C1 segment of cervical spinal cord (tissue), 14 donors: ENCODE measurements at places on chromosomes 7 and 10.

DNA sequence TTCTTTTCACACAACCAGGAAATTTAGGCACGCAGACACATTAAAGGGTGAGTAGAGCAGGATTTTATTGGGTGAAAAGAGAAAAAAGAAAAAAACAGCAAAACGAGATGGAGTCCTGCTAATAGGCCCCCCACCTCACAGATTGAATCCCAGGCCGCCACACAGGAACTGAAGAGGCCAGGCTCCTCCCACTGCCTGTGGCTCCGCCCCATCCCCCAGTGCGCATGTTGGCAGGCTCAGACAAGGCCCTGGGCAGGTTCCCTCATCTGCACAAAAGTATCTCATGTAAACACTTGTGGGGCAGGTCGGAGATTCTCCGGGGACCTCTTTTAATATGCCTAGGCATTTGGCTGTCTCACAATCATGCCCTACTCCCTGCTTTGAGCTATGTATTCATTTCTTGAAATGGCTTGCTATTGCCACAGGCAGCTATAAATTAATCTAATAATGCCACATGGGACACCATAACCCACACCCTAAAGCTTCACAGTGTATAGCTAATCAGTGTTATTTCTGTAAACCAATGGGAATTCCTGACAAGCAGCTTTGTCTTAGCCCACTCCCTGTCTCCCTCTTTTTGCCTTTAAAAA lies 76.2 kb upstream of the KIF5B start:
- no peak for DNase-seq

DNA sequence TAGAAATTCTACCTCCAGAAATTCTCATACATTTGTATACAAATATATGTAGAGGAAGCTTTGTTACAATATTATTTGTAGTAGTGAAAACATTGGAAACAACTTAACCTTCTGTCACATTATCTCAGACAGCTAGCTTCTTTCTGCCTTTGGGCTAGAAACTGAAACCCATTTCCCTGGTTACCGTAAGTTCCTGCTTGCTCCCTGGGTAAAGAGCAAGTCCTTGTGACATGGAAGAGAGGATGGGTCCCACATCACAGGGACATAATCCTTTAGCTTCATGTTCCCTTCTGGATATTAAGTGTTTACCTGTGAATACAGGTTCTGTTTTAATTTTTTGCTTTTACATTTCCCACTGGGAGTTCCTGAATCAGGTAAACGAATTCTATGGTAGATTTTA lies 41.8 kb downstream of the KLHDC10 start:
- DNase-seq: no peak

DNA sequence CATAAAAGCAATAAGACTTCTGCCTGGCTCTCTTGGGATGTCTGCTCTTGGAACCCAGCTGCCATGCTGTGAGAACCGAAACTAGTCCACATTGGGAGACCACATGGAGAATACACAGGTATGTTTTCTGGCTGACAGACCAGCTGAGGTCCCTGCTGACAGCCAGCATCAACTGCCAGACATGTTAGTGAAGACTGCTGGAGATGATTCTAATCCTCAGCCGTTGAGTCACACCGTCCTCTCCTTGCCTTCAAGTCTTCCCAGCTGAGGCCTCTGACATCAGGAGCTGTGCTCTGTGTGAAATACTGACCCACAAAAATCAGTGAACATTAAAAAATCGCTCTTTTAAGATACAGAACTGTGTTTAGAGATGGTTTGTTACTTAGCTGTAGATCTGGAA lies 36.9 kb upstream of the AGR2 start:
- DNase-seq: no peak

- DNase-seq: no peak
These were observed 97.6 kb upstream of the GSDME start for GRCh38 chr7:24854866-24855265.

DNA sequence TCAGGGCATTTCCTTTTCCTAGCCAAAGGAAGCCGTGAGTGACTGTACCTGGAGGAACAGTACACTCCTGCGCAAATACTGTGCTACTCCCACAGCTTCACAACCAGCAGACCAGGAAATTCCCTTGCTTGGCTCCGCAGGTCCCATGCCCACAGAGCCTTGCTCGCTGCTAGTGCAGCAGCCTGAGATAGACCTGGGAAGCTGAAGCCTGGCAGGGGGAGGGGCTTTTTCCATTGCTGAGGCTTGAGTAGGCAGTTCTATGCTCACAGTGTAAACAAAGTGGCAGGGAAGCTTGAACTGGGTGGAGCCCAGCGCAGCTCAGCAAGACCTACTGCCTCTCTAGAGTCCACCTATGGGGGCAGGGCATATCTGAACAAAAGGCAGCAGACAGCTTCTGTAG lies 291.2 kb downstream of the HGF start:
- DNase-seq: no peak

GRCh38 chr10:96408201-96408600 lies 49.4 kb upstream of the OPALIN start:
- DNase-seq: no peak

DNA sequence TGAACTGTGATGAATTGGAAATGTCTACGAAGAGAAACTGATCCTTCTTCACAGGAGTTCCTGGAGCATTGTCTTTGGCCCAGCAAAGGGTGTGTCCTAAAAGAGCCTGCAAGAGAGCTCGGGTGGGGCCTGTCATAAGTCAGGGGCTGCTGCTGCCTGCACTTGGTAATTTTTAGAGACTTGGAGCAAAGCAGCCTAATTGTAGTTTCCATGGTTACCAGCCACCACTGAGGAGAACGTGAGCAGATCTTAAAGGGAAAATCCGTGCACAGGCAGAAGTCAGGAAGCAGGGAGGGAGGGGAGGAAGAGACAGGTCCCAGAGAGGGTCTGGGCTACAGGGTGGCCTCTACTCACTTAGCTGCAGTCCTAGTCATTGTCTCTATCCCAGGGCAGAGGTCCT lies 463.6 kb downstream of the PLXNA4 start:
- no peak for DNase-seq

DNA sequence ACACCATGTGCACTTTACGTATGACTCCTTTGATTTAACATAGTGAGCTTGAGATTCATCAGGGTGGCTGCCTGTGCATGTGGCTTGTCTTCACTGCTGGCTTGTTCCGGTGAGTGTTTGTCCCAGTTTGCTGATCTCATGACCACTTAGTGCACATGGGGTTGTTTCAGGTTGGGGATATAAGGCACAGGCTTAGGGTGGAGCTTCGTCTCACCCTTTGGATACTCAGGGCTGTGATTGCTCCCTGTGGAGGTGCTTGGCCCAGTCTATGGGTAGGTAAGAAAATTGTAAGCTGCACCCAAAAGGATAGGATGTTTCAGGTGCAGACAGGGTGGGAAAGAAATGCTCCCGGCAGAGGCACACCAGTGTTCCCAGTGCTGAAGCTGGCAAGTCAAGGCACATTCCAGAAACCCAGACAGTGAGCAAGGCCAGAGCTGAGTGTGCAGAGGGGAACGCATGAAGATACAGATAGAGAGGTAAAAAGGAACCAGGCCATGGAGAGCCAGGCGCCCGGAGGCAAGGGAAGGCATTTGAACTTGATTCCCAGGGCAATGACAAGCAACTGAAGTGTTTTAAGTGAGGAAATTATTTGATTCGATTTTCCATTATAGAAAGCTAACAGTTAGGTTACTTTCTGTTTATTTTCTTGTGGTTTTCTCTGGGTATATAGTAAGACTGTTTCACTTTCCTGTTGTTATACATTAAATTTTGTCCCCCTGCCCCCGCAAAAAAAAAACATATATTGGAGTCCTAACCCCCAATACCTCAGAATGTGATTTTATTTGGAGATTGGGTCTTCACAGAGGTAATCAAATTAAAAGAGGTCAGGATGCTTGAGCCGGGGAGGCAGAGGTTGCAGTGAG lies 289.8 kb upstream of the KLF6 start:
- DNase-seq: no peak

GRCh38 chr7:14769261-14769660 lies 133.3 kb downstream of the DGKB start:
- DNase-seq: no peak
